ENCODE measurements at places on chromosomes 2 and 18.

GRCh38 chr2:101296371-101296770, 12.1 kb downstream of the RNF149 start:
- no peak for DNase-seq

- no peak for DNase-seq
These were observed 79.2 kb downstream of the ZDBF2 start for GRCh38 chr2:206353685-206354084.

DNA sequence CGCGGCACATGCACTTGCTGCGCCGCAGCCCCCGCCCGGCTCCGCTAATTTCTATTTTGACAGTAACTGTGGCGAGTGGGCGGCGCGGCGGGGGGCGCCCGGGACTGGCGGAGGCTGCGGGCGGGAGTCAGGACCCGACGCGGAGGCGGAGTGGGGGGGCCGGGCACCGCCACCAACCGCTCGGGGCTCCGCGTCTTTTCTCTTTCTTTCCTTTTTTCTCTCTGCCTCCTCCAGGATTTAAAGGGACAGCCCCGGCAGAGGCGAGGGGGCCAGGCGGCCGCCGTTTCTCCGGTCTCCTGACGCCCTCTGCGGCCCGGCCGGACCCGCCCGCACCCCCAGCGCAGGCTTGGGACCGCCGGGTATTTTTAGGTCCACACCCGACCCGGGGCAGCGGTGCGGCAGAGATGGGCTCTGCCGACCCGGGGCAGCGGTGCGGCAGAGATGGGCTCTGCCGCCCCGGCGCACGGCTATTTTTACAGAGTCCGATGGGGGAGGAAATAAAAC, 460 bp upstream of the ZBTB7C start:
- no peak for DNase-seq

DNA sequence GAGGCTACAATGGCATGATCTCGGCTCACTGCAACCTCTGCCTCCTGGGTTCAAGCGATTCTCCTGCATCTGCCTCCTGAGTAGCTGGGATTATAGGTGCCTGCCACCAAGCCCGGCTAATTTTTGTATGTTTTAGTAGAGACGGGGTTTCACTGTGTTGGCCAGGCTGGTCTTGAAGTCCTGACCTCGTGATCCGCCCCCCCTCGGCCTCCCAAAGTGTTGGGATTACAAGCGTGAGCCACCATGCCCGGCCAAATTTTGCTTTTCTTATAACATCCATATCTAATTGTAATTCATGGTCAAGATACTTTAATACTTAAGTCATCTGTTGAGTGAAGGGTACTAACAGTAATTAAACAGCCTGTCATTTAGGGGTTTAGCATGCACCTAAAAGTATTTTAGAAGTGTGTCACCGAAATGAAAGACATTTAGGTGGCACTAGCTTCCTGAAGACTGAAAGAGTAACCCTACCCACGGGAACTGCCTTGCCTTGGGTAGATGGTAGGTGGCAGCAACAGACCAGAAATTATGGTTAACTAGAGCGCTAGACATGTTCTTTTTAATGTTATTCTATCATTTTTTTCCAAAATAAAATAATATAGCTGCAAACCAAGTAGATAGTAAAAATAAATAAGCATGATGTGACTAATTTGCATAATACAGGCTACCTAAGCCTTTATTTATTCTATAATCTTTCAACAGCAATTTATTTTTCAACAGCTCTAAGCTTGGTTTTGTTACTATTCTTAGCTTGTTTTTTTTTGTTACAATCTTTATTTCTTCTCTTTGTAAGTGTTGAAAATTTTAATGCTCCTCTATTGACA, 8.6 kb upstream of the ACYP2 start:
- DNase-seq, result peak; percentile 47

DNA sequence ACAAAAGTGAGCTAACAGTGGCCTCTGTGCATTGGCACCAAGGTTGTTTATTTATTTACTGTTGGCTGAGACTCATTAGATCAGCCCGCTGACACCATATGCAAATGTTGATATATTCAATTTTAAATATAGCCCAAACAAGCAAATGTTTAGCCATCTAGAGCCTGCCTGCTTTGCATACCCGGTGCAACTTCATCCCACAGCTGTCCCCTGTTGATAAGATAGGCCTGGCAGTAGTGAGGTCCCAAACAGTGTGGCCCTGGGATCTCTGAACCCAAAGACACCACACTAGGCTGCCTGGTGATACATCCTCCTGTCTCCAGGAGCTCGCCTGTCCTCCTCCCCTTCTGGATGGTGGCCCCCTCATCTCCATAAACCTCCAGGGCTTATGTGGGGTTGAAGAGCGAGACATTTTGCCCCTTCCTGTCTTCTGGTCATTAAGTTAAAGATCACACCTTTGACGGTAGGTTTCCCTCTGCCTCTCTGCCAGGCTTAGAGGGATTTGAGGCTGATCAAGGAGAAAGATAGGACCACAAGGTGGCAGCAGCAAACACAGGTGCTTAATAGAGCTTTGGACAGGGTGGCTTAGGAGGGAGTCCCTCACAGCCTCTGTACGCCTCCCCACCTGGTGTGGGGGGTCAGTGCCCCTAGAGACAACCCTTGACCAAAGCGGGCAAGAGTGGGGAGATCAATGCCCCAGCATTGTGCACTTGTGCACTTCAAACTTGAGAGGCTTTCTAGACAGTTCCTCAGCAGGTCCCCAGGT, 23.7 kb upstream of the MYO5B start:
- peak; percentile 31 for DNase-seq

GRCh38 chr18:48545757-48546321, 7.0 kb downstream of the CTIF start:
- peak; percentile 29 for DNase-seq

All from inflammatory macrophage (primary cell).